ENCODE measurements at places on chromosomes 4 and X.
A peak's percentile ranks its signal among the peaks of the same experiment; 100 is the strongest.

DNA sequence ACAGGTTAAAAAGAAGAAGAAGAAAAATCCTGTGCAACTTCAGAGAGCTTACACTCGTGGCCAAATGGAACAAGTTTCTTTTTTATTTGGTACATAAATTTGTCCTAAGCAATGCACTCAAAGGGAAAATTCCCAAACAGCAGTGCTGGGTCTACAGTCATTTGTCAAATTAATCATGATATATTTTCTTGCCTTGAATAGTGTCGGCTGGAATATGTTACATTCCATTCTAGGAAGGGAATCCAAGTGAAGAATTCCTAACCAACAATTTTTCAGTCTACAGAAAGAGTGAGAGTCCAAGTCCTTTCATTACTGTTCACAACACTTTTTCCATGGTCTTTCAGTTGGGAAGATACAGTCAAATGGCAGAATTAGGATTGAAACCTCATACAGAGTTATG lies 63.9 kb downstream of the HAND2 start:
- no peak for DNase-seq

DNA sequence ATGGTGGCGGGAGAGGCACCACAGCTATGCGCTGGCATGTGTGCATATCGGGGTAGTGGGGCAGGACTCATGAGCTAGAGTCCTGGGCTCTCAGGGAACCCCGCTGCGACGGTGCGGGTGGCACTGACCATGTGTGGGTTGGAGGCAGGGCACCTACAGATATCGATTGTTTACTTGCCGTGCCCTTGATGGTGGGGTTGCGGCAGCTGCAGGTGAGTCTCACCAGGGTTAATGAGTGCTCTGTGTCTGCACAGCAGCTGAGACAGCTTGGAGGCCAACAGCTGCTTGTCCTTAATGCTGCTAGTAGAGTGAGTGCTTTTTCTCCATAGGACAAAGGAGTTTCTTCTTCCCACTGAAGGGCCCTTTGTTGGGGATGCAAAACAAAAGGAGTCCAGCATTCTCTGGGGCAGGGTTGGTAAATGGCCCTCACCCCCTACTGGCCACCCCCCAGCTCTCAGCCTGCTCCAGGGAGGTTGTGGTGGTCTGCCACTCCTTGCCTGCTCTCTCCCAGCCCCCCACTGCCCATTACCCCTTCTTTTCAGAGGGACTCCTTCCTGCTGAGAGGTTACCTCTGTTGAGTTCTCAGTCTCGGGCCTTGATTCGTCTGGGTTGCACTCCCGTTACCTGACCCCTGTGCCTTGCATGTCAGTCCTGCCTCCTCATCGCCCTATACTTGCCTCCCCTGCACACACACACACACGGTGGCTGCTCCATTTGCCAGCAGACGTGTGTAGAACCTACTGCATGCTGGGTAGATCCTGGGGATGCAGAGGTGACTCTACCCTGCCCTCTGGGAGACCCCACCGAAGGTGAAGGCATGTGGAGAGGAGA lies 52.8 kb downstream of the TBC1D14 start:
- DNase-seq, result peak; percentile 59

- DNase-seq, result no peak
Measured at GRCh38 chrX:19245711-19246269, 97.9 kb upstream of the PDHA1 start.

DNA sequence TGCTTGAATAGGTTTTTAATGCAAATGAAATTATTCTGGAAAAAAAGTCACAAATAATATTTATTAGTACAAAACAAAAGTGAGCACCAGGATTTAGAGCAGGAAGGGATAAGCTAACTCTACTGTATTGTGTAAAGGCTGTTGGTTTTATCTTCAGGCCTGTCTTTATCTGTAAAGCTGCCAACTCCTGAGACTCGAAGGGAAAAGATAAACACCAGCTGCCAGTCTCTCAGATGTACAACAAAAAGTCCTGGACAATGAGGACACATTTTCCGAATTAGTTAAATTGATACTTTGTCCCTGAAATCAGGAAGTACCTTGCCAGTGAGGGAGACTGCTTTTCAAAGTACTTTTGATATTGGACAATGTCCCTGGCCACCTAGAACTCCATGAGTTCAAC lies 8.8 kb downstream of the DDX60 start:
- no peak for DNase-seq

GRCh38 chr4:7701866-7702649 lies 237.6 kb downstream of the AFAP1 start:
- no peak for DNase-seq

DNA sequence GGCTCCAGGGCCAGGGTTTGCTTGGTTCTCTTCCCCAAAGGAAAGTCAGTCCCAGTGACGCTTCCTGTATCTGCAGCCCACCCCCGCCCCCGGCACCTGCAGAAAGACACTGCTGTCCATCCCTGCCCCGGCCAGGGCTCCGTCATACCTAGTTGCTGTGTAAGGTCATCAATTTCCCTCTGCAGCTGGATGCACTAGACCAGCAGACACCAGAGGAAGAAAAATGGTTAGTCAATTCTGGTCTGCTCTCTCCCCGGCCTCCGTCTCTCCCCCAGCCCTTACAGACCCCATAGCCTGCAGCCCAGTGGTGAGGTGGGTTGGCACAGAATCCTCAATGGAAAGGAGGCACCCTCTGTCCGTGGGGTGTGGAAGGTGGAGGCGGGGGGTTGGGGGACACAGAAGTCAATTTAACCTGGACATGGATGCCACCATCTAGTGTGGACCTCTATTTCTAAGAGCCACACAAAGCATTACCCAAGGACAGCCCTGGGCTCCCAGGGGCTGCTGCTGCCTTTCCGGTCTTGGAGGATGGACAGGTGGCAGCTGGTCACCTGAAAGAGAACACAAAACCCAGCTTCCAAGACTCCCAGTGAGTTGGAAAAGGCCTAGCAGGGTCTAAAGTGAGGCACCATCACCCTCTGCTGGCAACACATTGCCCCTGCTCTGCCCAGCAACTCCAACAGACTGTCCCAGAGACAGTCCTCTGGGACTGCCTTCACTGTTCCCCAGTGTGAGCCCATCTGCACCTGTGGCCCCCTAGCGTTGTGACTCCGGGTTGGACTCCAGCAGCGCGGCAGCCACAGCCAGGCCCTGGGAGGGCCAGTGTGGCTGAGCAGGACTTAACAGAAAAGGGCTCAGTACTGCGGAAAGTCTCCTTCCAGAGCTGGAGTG lies 40.2 kb upstream of the NHSL2 start:
- DNase-seq, result peak; percentile 37

- no peak for DNase-seq
Measured at GRCh38 chrX:12711435-12712040, 79.7 kb upstream of the PRPS2 start.

DNA sequence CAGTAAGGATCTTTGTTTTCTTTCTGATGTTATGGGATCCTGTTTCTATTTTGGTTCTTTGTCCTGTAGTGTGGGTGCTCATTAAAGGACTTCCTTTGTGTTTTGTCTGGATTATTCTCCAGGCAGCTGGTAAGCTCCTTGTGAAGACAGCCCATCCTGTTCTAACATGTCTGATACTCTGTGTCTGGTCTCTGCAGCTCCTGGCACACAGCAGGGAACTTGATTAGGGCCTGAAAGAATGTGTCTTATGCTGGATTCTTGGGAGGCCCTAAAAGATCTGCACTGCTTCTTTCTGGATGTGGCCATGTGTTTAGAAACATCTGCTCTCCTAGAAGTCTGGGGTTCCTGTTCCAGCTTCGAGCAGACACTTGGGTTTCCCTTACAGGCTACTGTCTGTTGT lies 38.1 kb upstream of the ATXN3L start:
- no peak for DNase-seq

DNA sequence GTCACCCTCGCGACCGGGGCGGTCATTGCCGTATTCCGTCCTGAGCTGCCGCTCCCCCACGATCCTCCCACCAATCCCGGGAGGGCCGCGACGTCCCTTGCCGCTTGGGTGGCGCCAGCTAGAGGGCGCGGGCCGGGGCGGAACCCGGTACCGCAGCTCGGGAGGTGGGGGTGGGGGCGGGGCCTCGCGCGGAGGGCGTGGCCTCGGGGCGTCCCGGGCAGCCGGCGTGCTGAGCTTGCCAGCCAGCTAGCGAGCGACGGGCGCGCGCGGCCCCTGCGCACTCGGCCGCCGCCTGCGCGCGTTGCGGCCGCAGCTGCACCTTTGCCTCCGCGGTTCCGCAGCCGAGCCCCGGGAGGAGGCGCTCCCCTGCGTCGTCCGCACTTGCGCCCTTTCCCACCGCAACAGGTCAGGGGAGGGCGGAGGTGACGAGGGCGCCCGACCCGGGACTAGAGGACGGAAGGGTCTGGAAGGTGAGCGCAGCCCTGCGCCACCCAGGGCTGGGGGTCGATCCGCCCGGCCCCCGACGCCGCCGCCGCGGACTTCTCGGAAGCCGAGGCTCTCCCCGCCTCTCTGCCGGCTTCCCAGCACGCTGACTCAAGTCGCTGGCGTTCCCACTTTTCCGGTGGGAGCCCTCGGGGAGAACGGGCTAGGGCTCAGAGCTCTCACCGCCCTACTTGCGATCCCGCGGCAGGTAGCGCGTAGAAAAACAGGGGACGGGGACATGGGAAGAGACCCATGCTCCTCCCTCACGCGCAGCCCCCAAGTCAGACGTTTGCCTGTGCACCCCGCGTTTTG lies at the start of gene AFF1:
TSS of gene AFF1 (plus strand) at position 241 of the 795 bp plus-strand sequence. CDS start 13,523 bp downstream, outside the sequence.
- DNase-seq, result peak; percentile 96

DNA sequence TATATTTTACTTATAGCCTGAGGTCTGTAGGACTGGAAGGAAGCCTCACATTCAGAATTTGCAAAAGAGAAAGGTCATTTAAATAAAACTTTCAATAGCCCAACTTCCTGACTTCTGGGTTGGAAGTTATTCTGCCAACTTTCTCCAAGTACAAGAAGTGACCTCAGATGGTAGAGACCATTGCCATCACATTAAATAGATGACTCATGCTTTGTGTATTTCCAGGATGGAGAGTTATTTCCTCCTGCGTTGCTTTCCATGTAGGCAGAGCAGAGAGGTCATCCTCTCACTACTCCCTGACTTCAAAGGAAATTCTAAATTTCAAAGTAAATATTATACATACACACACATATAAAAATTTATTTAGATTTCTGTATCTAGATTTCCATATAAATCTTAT lies 73.0 kb upstream of the NR3C2 start:
- no peak for DNase-seq

DNA sequence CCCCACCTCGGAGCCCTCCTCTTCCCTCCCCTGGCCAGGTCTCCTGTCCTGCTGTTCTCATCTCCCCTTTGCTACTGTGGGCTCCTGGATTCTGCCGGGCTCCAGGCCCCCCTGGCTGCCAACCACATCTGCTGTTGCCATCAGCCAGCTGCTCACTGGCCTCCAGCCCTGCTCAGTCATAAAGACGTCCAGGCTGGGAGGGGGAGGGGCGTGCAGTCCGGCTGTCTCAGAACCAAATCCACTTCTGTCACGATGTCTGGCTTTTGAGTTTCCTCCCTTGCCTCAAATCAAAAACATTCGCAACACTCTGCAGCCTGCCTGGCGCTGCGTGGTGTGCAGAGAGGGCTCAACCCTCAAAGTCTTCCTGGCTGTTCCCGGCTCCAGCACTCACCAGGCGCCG lies 7.1 kb downstream of the RASL11B start:
- no peak for DNase-seq

DNA sequence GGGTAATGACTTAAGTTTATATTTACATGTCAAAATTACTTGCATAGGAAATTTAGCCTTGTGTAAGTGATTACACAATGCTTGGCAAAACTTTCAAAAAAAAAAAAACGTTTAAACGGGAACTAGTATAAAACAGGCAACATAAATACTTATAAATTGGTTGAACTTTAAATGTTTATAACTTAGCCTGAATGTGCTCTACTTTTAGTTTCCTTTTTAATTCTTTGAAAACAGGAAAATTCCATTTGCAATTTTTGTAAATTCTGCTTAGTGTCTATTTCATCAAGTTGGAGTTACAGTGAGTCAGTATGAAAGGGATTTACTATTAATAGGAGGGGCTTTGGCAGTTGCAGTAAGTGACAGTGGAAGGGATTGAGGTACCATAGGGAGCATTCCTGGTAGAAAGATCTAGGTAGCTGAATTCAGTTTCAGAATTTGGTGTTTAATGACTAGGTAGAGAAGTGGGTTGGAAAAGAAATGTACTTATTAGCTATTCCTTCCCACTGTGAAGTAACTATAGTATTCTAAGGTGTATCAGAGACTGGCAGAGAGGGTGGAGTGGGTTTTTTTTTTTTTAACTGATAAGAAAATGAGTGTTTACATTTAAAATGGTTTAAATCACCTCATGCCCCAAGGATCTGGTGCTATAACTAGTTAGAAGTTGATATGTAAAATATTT lies 2.8 kb downstream of the STAG2 start:
- no peak for DNase-seq

- no peak for DNase-seq
Measured at GRCh38 chr4:40214038-40214437, 17.2 kb downstream of the RHOH start.

- DNase-seq, result no peak
Measured at GRCh38 chrX:98207947-98208346, 1324.2 kb downstream of the RPA4 start.

DNA sequence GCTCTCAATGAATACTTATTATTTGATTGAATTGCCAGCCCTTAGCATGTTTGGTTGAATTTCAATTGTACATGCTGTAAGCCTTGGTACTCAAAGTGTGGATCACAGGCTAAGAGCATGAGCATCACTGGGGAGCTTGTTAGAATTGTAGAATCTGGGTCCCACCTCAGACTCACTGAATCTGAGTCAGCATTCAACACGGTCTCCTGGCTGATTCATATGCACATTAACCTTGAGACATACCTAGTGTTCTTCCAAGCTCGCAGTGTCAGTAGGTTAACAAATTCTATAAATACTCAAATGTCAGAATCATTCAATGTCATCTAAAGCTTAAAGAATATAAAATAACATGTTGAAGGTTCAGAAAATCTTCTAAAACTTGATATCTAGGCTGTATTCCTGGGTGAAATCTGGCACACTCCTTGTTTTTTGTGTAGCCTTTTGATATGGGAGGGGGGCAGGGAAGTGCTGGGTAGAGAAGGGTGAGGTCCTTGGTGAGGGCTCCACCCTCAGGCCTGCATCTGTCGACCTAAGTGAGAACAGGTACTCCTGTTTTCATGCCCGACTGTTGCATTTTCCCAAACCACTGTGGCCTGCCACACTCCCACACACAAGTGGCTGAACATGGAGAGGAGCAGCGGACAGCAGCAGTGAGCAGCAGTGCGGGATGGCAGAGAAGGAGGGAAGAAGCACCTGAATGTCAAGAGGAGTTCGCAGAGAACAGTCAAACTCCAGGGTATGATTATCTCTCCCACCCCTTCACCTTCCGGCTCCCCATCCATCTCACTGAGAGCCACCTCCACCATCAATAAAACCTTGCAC lies 529.6 kb upstream of the IGFBP7 start:
- DNase-seq, result no peak

Data from iPS-NIHi11 (cell line).